Adrenal gland (tissue), 19 donors: ENCODE measurements at places on chromosomes 2 and 18. TPM values are rescaled to one million over a fixed set of nuclear protein-coding genes. Genes with fewer than 3 reads are reported as not detected.

DNA sequence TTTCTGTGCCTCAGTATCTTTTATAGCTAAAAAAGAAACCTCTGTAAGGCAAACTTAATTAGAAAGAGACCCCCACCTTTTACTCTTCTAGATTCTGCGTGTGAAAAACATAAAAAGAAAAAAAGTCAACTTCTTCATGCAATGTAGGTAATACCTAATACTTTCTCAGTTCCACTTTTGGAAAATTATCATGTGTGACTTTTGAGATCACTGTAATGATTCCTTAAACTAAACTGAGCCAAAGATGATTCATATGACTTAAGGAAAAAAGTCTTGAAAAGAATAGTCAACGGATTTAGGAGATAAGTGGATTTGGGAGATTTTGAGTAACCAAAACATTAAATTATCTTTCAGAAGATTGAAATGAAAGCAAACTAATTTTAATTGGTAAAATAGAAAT is 48.9 kb downstream of the PLEKHA3 start:
- no peak for DNase-seq

DNA sequence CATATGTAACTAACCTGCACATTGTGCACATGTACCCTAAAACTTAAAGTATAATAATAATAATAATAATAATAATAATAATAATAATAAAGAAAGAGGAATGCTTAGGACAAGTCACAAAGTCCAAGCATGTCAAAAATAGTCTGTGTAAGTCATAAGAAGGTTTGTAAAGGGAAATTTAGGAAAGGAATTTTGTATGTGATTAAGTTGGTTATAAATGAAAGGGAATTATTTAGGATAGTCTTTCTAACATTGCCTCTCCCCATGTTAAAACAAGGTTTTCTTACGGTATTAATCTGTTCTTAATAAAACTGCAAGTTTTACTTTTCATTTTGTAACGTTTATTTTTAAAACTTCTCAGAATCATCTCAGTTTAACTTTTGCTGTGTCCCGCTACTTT is 62.8 kb downstream of the SESTD1 start:
- no peak for DNase-seq

DNA sequence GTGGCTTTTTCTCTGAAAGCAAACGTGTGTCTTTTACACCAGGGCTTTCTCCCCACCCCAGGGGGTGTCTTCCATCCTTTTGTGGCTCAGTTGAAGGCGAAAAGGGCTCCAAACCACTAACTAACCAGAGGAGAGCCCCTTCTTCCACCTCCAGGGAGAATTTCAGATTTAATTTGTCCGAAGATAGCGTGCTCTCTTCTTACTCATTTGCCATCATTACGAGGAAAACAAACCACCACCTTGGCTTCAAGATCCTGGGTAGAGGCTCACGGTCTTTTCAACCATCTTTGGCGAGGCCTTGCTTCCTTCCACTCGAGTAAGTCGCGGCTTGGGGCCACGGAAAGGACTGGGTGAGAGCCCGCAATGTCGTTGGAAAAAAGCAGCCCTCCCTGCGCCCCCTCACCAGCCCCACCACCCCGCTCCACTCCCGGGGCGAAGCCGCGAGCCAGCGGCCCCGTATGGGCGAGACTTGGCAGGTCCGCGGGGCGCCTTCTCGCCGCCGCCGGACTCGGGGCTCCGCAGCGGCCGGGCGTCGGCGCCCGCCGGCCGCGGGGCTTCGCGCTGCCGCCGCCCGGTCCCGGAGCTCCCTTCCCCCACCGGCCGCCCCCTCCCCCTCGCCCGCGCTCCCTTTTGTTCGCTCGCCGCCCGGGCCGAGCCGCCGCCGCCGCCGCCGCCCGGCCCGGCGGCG is 1.7 kb upstream of the ZNF532 start:
- DNase-seq: peak; percentile 38

- no peak for DNase-seq
Measured at GRCh38 chr18:75125382-75126331, 83.3 kb downstream of the PTGR3 start.

DNA sequence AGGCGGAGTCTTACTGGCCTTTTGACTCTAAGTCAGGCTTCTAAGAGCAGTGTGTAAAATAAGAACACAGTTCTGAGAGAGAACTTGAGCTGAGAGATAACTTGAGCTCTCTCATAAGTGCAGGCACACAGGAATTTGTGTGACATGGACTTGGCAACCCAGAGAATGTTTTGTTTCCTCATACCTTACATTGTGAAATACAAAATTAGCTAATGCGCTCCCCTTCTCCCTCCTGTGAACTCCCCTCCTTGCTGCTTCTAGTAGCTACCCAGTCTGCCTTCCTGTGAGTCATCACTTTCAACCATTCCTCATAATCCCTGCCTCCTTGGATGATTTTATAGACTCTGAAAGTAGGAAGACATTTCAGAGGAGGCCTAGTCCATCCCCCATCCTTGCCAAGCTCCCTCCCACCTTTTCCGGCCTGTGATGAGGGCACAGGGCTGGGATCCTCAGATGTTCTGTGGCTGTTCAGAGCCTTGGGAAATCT is 22.6 kb downstream of the FER1L5 start:
- peak; percentile 71 for DNase-seq

GRCh38 chr2:85861180-85861579 is 27.6 kb downstream of the ST3GAL5 start:
- DNase-seq: no peak

The HOXD9 gene
- polyA plus RNA-seq: 7.6 TPM

DNA sequence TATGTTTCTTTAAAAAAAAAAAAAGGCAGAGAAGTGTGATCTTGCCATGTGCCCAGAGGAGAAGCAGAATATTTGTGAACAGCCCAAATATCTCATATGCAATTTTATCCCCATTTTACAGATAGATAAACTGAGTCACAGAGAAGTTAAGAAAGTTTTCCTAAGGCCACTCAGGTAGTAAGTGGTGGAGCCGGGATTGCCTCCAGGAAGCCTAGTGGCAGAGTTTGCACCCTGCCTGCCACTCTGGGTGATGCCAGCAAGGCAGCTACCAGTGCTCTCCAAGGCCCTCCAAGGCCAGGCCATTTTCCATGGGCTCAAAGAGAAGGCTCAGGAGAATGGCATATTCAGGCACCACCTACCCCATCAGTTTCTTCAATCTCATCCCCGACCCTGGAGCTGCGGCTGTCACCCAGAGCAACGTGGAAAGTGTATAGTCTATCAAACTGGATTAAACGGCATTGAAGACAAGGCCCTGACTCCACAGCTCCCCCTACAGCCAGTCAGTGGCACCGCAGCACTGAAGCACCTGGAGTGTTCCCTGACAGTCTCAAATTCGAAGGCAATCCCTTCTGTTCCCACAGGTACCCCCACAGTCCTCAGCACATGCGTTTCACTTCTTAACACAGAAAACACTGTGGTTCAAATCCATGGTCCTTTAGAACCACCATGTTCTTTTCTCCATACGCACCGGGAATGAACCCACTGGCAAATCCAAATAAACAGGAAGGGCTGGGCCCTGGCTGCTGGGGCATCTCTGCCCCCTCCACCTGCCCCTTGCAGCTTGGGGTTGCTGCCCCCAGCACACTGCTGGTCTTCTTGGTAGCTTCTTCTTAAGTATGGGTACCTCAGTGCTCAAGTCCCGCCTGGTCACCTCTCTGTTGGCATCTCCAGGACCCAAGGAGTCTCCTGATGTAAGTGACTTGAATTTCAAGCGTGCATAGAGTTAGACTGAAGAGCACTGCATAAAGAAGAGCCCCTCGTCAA is 175.3 kb downstream of the INHBB start:
- DNase-seq: peak; percentile 41

The SESTD1 gene
- 5.6 TPM for polyA plus RNA-seq
